ENCODE measurements at places on chromosomes 7 and 10. TPM values are rescaled to one million over a fixed set of nuclear protein-coding genes. Genes with fewer than 3 reads are reported as not detected.

The FKBP6 gene
- 0.26 TPM for polyA plus RNA-seq

The ANXA11 gene
- polyA plus RNA-seq = 123 TPM

The ANKRD22 gene
- polyA plus RNA-seq = 0.37 TPM

GRCh38 chr10:69913606-69914382 lies 112.1 kb downstream of the COL13A1 start:
- DNase-seq = no peak

DNA sequence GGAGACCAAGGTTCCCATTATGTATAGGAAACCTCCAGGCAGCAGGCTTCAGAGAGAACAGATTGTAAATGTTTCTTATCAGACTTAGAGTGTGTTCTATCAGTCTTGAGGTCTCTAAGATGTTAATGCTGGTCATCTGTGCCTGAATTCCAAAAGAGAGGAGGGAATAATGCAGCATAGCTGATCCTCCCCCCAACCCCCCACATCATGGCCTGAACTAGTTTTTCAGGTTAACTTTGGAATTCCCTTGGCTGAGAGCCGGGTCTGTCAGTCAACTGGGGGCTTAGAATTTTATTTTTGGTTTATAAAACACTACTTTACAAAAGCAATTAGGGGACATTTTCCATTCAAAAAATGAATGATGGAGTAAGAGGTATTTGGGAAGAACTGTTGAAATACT lies 184.3 kb downstream of the NEBL start:
- DNase-seq = no peak

DNA sequence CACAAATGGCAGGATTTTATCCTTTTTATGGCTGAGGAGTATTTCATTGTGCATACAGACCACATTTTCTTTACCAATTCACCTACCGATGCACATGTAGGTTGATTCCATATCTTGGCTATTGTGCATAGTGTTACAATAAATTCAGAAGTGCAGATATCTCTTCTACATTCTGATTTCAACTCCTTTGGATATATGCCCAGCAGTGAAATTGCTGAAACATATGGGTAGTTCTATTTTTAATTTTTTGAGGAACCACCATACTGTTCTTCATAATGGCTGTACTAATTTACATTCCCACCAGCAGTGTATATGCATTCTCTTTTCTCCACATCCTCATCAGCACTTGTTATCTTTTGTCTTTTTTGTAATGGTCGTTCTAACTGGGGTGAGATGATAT lies 1290.3 kb downstream of the XPNPEP1 start:
- no peak for DNase-seq

DNA sequence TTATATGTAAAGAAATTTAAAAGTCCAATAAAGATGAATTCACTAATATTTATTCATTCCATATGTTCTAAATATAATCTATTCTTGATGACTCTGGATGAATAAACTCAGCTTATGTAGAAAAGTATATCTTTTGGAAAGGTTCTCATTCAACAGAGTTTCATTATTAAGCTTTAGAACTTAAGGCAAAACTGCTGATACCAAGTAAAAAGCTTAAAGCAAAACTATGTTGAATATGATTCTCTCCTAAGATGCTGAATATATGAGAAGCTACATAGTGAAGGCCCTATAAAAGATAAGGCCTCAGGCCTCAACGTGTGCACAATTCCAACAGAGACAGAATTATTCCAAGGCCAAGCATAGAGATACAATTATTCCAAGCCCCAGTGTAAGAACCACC lies 30.8 kb downstream of the ZNF800 start:
- no peak for DNase-seq

DNA sequence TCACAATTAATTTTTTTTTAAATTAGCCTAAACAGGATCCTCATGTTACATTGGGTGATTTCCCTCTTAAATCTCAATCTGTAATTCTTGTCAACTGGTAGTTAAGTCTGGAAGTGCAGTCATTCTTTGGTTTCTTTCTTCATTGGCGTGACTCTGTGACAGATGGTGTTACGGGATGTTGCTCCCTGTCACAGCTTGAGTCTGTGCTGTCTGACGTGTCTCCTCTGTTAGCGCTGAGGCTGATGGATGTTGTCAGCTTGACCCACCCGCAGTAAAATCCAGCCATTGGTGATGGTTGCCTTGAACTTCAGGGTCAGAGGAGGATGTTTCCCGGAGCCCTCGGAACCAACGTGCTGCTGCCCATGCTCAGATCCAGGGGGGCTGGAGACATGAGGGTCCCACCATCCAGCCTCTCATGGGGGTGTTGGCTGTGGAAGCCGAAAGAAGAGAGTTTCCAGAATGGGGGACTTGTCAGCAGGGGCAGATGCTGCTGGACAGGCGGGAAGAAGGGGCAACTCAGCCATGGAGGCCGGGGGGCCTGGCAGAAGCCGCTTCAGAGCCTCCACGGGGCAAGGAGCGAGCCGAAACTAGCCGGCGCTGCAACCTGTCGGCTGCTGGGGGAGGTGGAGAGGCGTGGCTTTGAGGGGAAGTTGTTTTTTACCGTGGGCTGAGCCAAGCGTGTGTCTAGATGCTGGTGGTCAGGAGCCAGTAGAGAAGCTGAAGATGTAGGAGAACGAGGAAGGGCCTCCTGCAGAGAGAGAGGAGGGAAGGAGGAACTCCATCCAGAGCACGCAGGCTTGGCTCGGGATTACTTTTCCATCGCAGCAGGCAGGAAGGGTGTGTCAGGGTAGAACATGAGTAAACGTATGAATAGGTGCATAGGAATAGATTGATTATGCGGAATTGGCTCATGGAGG lies 3.5 kb downstream of the SUN1 start:
- no peak for DNase-seq

DNA sequence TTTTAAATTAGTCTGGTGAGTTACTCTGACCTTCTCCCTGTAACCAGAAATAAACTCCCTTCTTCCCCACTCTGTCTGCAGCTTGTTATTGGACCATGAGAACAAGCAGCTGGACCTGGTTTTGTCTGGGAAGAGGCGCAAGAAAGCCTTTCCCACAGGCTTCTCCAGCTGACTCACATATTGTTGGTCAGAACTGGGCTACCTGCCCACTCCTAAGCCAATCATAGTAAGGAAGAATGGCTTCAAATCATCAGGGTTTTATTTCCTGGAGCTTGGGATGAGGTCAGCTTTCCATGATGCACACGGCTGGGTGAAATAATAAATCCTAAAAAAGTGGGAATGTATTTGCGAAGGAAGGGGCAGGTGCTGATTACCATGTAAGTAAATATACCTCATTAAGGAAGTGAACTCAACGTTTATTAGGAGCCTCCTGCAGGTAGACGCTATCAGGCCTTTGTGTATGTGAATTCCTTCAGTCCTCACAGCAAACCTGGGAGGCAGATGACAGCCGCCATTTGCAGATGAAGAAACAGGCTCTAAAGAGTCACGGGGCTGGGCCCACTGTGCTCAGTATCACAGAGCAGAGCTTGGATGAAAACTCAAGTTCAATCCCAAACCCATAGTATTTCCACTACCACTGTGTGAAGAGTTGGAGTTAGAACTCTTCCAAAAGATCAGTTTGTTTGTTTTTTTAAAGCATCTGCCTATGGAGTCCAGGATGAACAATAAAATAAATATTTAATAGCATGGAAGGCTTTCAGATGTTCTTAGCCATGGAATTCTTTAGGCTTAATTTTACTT lies 32.8 kb downstream of the IL15RA start:
- DNase-seq = peak; percentile 77

GRCh38 chr7:73894733-73895551 lies 34.0 kb downstream of the TMEM270 start:
- no peak for DNase-seq

DNA sequence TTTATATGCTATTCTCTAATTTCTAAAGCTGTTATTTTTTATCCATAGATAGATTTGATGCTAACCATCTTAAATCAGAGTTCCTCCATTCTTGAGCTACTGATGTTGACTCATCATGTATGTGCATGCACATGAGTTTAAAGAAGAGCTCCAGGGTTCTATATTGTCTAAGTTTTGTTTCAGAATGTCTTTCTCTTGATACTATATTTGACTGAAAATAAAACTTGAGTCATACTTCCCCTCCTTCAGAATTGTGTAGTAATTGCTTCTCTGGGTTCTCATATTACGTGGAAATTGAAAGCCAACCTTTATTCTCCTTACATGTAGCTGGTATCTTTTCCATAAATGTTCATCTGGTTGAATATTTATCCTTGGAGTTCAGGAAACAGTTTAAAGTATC lies 89.4 kb downstream of the LRRTM3 start:
- DNase-seq = no peak

- no peak for DNase-seq
Observed at GRCh38 chr7:46150202-46150601, 229.1 kb upstream of the IGFBP3 start.
